Effector memory CD4-positive, alpha-beta T cell (primary cell): ENCODE measurements at places on chromosomes 7 and 10.
A peak's percentile ranks its signal among the peaks of the same experiment; 100 is the strongest.

GRCh38 chr10:81213370-81213769 is 661.6 kb upstream of the NRG3 start:
- no peaks in the 10 kb centered on the region for H3K4me1 ChIP-seq
- no peak overlapping the region for H3K4me3 ChIP-seq
- no peaks in the 10 kb centered on the region for H3K27me3 ChIP-seq
- H3K36me3 ChIP-seq = no peaks in the 10 kb centered on the region

GRCh38 chr10:114893251-114893650 is 44.7 kb upstream of the TRUB1 start:
- no peak overlapping the region for H3K4me3 ChIP-seq
- no peak for DNase-seq
- H3K27me3 ChIP-seq = no peaks in the 10 kb centered on the region
- H3K36me3 ChIP-seq = no peaks in the 10 kb centered on the region

GRCh38 chr10:69650589-69651261 is 20.7 kb downstream of the FAM241B start:
- no peaks in the 10 kb centered on the region for H3K36me3 ChIP-seq
- H3K4me1 ChIP-seq = peaks cover 11% of the 10 kb centered on the region
- H3K27ac ChIP-seq = no peak overlapping the region
- DNase-seq = no peak

- no peak overlapping the region for H3K4me3 ChIP-seq
- no peak overlapping the region for H3K27ac ChIP-seq
- H3K36me3 ChIP-seq = no peaks in the 10 kb centered on the region
- H3K27me3 ChIP-seq = no peaks in the 10 kb centered on the region
- H3K4me1 ChIP-seq = no peaks in the 10 kb centered on the region
These were observed 91.1 kb downstream of the PPP1R9A start for GRCh38 chr7:94998266-94999068.

GRCh38 chr7:40870108-40870507 is 735.3 kb downstream of the SUGCT start:
- H3K36me3 ChIP-seq = no peaks in the 10 kb centered on the region
- no peak overlapping the region for H3K27ac ChIP-seq
- H3K4me1 ChIP-seq = no peaks in the 10 kb centered on the region
- no peak for DNase-seq
- H3K4me3 ChIP-seq = no peak overlapping the region

- peaks cover 10% of the 10 kb centered on the region for H3K36me3 ChIP-seq
- no peak for DNase-seq
- H3K4me1 ChIP-seq = peaks cover 30% of the 10 kb centered on the region
- peak overlapping the region; percentile 14 for H3K4me3 ChIP-seq
- no peaks in the 10 kb centered on the region for H3K27me3 ChIP-seq
- peak overlapping the region; percentile 58 for H3K27ac ChIP-seq
These were observed 353.4 kb upstream of the GALNT17 start for GRCh38 chr7:70778585-70778984.

DNA sequence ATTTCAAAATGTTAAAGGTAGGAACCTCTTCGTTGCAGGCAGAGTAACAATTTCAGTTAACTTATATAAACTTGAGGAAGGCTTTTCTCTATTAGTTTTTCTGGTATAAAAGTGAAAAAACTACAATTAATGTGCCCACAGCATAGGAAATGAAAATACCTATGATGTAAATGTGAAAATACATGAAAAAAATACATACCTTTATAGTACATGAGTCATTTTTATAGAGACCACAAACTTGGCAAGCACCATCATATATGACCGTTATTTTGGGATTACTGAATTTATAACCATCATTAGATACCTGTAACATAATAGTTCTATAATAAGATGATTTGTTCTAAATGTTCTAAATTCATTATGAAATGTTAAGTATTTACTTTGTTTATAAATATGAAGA is 42.7 kb downstream of the VWDE start:
- H3K27me3 ChIP-seq = no peaks in the 10 kb centered on the region
- H3K36me3 ChIP-seq = no peaks in the 10 kb centered on the region
- DNase-seq = no peak
- H3K4me1 ChIP-seq = no peaks in the 10 kb centered on the region

DNA sequence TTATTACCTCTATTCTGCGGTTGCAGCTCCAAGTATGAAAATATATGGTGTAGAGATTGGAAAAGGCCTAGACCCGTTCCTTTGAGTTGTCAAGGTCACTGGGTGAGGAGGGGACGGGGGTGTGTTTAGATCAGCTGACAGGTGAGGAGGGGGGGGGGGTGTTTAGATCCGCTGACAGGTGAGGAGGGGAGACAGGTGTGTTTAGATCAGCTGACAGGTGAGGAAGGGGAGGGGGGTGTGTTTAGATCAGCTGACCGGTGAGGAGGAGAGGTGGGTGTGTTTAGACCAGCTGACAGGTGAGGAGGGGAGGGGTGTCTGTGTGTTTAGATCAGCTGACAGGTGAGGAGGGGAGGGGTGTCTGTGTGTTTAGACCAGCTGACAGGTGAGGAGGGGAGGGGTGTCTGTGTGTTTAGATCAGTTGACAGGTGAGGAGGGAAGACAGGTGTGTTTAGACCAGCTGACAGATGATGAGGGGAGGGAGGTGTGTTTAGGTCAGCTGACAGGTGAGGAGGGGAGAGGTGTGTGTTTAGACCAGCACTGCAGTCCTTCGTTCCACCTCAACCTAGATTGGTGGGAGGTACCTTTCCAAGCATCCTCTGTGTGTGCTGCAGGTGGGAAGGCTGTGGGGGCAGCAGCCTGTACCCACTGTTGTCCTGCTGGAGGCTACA is 655.0 kb upstream of the ADARB2 start:
- no peaks in the 10 kb centered on the region for H3K27me3 ChIP-seq
- no peak for DNase-seq
- no peaks in the 10 kb centered on the region for H3K36me3 ChIP-seq
- H3K27ac ChIP-seq = no peak overlapping the region
- H3K4me3 ChIP-seq = no peak overlapping the region

- H3K27ac ChIP-seq = no peak overlapping the region
- peak overlapping the region; percentile 52 for H3K4me3 ChIP-seq
- no peaks in the 10 kb centered on the region for H3K27me3 ChIP-seq
- H3K36me3 ChIP-seq = no peaks in the 10 kb centered on the region
- peaks cover 14% of the 10 kb centered on the region for H3K4me1 ChIP-seq
- no peak for DNase-seq
These were observed 9.9 kb downstream of the NYAP1 start for GRCh38 chr7:100493476-100494264.

GRCh38 chr10:78002541-78003288 is 26.6 kb downstream of the POLR3A start:
- no peaks in the 10 kb centered on the region for H3K4me1 ChIP-seq
- peaks cover 80% of the 10 kb centered on the region for H3K36me3 ChIP-seq
- no peak for DNase-seq
- H3K27ac ChIP-seq = no peak overlapping the region
- H3K4me3 ChIP-seq = no peak overlapping the region

DNA sequence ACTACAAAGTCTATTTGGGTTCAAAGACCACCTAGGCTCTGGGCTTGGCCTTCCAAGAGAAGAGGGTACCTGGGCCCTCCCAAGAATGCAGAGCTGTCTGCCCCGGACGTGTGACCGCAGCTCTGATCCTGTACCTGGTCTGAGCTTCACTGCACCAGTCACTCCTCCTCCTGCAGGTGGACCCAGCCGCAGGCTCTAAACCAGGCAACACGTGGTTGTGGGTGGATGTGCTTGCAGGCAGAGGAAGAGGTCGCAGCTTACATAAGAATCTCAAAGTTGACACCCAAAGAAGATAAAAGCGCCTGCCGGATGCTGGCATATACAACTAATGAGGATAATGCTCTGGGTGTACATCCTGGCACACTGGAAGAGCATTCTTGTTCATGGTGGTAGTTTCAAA is 9.4 kb upstream of the PFKP start:
- no peaks in the 10 kb centered on the region for H3K27me3 ChIP-seq
- H3K4me3 ChIP-seq = no peak overlapping the region
- no peak for DNase-seq
- no peaks in the 10 kb centered on the region for H3K4me1 ChIP-seq
- H3K27ac ChIP-seq = no peak overlapping the region

DNA sequence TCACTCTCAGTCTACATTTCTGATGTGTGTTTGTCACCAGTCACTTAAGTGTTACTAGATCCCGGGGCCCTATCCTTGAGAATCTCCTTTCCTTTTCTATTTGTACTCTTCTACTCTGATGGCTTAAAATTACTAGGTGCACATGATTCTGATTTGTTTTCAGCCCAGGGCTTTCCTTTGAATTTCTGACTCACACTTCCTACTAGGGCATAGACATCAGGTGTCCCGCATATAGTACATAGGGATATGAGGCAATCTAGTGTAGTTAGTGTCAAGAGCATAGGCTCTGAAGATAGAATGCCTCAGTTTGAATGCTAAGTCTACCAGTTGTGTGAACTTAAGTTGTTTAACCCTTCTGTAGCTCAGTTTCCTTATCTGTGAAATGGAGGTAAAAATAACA is 49.4 kb upstream of the LRRN3 start:
- DNase-seq = no peak
- H3K27me3 ChIP-seq = no peaks in the 10 kb centered on the region
- no peak overlapping the region for H3K4me3 ChIP-seq
- no peaks in the 10 kb centered on the region for H3K4me1 ChIP-seq
- H3K36me3 ChIP-seq = no peaks in the 10 kb centered on the region

GRCh38 chr7:110898516-110898915 is 192.4 kb upstream of the LRRN3 start:
- no peaks in the 10 kb centered on the region for H3K36me3 ChIP-seq
- DNase-seq = no peak
- H3K4me1 ChIP-seq = no peaks in the 10 kb centered on the region
- H3K4me3 ChIP-seq = no peak overlapping the region
- no peak overlapping the region for H3K27ac ChIP-seq

DNA sequence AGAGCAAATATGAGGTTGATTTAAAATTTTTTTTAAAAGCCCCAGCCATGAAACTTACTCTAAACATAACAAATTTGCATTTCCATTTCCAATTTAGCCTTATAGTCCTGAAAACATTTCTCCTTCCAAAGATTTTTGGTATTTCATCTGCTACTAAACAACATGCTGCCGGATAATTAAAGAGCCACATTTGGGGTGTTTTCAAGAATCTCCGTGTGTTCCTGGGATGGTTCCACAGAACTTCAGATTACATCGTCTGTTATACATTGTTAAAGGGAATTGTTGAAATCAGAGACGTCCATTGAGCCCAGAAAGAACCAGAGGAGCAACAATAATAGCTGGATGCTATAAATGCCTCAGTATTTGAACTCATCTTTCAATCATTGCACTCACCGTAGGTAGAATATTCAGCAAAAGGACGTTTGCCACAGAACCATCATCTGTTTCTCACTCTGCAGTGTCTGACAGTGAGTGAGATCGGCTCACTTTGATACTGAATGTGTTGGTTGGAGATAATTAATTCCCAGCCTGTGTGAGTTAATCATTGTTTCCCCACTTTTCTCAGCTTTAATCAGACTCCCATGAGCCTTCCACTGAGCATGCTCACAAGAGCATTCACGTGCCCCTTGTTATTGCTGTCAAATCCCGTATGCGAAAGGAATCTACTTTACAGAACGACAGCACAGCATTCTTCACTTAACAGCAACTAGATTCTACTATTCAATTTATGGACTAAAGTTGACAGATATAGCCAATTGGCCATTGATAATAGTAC is 128.4 kb upstream of the PALS2 start:
- no peaks in the 10 kb centered on the region for H3K36me3 ChIP-seq
- no peak for DNase-seq
- no peak overlapping the region for H3K4me3 ChIP-seq
- no peaks in the 10 kb centered on the region for H3K4me1 ChIP-seq

- no peak for DNase-seq
- H3K36me3 ChIP-seq = no peaks in the 10 kb centered on the region
- peaks cover 4% of the 10 kb centered on the region for H3K27me3 ChIP-seq
- no peaks in the 10 kb centered on the region for H3K4me1 ChIP-seq
- no peak overlapping the region for H3K27ac ChIP-seq
- no peak overlapping the region for H3K4me3 ChIP-seq
These were observed 2.0 kb upstream of the NRAP start for GRCh38 chr10:113665806-113666354.

GRCh38 chr7:148265896-148266295 is 324.7 kb upstream of the C7orf33 start:
- no peaks in the 10 kb centered on the region for H3K27me3 ChIP-seq
- no peak for DNase-seq
- no peaks in the 10 kb centered on the region for H3K4me1 ChIP-seq
- no peak overlapping the region for H3K27ac ChIP-seq
- no peak overlapping the region for H3K4me3 ChIP-seq
- no peaks in the 10 kb centered on the region for H3K36me3 ChIP-seq

- H3K27me3 ChIP-seq = peaks cover 4% of the 10 kb centered on the region
- H3K4me3 ChIP-seq = peak overlapping the region; percentile 40
- no peak for DNase-seq
- no peaks in the 10 kb centered on the region for H3K4me1 ChIP-seq
- H3K36me3 ChIP-seq = no peaks in the 10 kb centered on the region
These were observed 594 bp downstream of the CNNM1 start for GRCh38 chr10:99329554-99330346.

DNA sequence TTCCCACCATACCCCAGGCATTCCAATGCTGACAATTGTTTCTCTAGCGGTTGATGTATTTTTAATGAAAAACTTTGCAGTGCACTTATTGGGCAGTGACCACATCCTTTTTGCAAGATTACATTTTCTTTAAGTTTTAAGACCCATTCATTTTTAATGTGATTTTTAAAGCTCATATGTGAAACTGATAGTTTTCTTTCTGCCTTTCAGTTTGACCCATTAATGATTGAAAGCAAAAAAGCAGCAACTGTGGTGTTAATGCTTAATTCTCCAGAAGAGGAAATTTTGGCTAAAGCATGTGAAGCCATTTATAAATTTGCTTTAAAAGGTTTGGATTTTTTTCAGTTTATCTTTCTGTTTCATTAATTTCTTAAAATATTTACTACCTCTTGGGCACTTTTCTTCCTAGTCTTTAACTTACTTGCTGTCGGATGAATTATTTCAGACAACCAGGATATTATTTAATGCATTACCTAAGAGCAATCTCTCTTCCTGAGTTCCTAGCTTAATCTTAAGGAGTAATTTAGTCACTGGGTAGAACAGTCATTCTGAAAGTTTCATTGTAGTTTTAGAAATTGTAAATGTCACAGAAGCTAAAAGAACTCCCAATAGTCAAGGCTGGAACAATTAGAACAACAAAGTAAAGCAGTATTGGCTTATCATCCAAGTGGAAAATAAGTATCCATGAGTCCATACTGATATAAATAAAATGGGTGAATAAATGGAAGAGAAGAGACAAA is 18.3 kb downstream of the ARMC3 start:
- no peak overlapping the region for H3K4me3 ChIP-seq
- no peak for DNase-seq
- no peaks in the 10 kb centered on the region for H3K27me3 ChIP-seq
- no peaks in the 10 kb centered on the region for H3K4me1 ChIP-seq
- H3K27ac ChIP-seq = no peak overlapping the region

- no peaks in the 10 kb centered on the region for H3K4me1 ChIP-seq
- H3K27ac ChIP-seq = no peak overlapping the region
- no peak for DNase-seq
- no peaks in the 10 kb centered on the region for H3K36me3 ChIP-seq
These were observed 168.7 kb downstream of the GALNT17 start for GRCh38 chr7:71300603-71301002.

- no peak overlapping the region for H3K4me3 ChIP-seq
- H3K36me3 ChIP-seq = no peaks in the 10 kb centered on the region
- no peaks in the 10 kb centered on the region for H3K27me3 ChIP-seq
- H3K4me1 ChIP-seq = no peaks in the 10 kb centered on the region
These were observed 44.0 kb upstream of the COL1A2 start for GRCh38 chr7:94350734-94351133.

- H3K36me3 ChIP-seq = no peaks in the 10 kb centered on the region
- no peak for DNase-seq
- H3K27me3 ChIP-seq = no peaks in the 10 kb centered on the region
- no peak overlapping the region for H3K4me3 ChIP-seq
- no peak overlapping the region for H3K27ac ChIP-seq
These were observed 64.4 kb downstream of the NPTX2 start for GRCh38 chr7:98681511-98681910.
